ENCODE measurements at places on chromosomes 16 and 17. TPM values are rescaled to one million over a fixed set of nuclear protein-coding genes. Genes with fewer than 3 reads are reported as not detected.

The ADAP2 gene
- 5.5 TPM for total RNA-seq

The CBFA2T3 gene
- 5.6 TPM for total RNA-seq

The ZNF207 gene
- 302 TPM for total RNA-seq

The SMIM36 gene
- 3.7 TPM for total RNA-seq

The DOC2A gene
- 2.7 TPM for total RNA-seq

The NSRP1 gene
- total RNA-seq = 24.2 TPM

The SOST gene
- 0.22 TPM for total RNA-seq

The CALB2 gene
- total RNA-seq = 21.0 TPM

The FOXN1 gene
- not detected for total RNA-seq

The ZNF423 gene
- total RNA-seq = 35.2 TPM

The KCNG4 gene
- 1.8 TPM for total RNA-seq

The CCL5 gene
- total RNA-seq = 2.1 TPM

The SLC16A6 gene
- 8.7 TPM for total RNA-seq

The HDAC5 gene
- total RNA-seq = 117 TPM

The CLCN7 gene
- total RNA-seq = 47.9 TPM

The MYH10 gene
- 188 TPM for total RNA-seq

The TMEM92 gene
- total RNA-seq = 0.16 TPM

The CNGB1 gene
- total RNA-seq = 50.7 TPM

The TBC1D26 gene
- 2.9 TPM for total RNA-seq

The IL21R gene
- total RNA-seq = 0.33 TPM

The RFNG gene
- total RNA-seq = 43.2 TPM

The PPP4C gene
- total RNA-seq = 70.4 TPM

The SLC13A5 gene
- total RNA-seq = 3.6 TPM

The HSD17B2 gene
- 34.0 TPM for total RNA-seq

The SERPINF2 gene
- total RNA-seq = 1.6 TPM

The TP53TG3B gene
- total RNA-seq = not detected

The ATP2A1 gene
- 46.8 TPM for total RNA-seq

The AOC3 gene
- 18.6 TPM for total RNA-seq

The DRC3 gene
- total RNA-seq = 13.9 TPM

The MILR1 gene
- total RNA-seq = 2.0 TPM

The NOTUM gene
- 2.0 TPM for total RNA-seq

The MYLK3 gene
- 4.6 TPM for total RNA-seq

The PRR35 gene
- 2.0 TPM for total RNA-seq

The KRT40 gene
- 1.4 TPM for total RNA-seq

The ARMC7 gene
- 4.1 TPM for total RNA-seq

The CCDC137 gene
- 33.9 TPM for total RNA-seq

The RAB40C gene
- total RNA-seq = 18.9 TPM

The GPR139 gene
- total RNA-seq = 0.38 TPM

The KCNH4 gene
- not detected for total RNA-seq

The ABCC11 gene
- not detected for total RNA-seq

The SLC6A2 gene
- total RNA-seq = 9.0 TPM

The CAVIN1 gene
- total RNA-seq = 178 TPM

The CCDC78 gene
- total RNA-seq = 1.0 TPM

The ZFP90 gene
- 94.9 TPM for total RNA-seq

The KRT33B gene
- total RNA-seq = not detected
